Breast epithelium (tissue), 4 donors: ENCODE measurements at places on chromosomes 12 and 14.

- DNase-seq: no peak
Observed at GRCh38 chr14:71011479-71011878, 104.2 kb downstream of the PCNX1 start.

GRCh38 chr12:123099560-123100192 is 51.2 kb downstream of the PITPNM2 start:
- DNase-seq: no peak

DNA sequence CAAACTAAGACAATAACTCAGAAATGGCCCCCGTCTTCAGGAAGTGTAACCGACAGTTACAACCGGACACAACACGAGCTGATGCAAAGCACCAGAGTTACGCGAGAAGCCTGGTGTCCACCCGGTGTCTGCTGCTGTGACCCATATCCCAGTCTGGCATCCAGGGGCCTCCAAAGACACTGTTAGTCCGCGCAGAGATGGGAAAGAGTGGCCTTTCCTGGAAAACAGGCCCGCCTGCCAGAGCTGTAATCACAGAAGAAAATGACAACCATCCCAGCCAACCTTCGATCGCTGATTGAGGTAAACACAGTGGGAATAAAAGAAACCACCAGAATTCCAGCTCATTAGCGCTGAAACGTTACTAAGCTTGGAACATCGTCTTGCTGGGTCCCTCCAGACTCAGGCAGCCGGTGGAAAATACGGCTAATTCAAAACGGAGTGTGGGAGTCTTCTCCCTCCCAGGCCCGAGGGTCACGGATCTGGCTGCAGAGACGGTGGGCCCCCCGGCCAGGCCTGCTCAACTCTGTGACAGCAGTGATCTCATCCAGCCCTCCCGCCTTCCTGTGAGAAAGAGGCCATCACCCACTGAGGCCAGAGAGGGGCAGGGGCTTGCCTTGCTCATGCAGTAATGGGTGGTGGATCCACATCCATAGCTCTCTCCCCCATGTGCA is 273.9 kb upstream of the RTL1 start:
- no peak for DNase-seq

- no peak for DNase-seq
Observed at GRCh38 chr12:42372154-42372791, 46.3 kb downstream of the PPHLN1 start.

- no peak for DNase-seq
Observed at GRCh38 chr12:57223191-57224165, 6.0 kb upstream of the SHMT2 start.

DNA sequence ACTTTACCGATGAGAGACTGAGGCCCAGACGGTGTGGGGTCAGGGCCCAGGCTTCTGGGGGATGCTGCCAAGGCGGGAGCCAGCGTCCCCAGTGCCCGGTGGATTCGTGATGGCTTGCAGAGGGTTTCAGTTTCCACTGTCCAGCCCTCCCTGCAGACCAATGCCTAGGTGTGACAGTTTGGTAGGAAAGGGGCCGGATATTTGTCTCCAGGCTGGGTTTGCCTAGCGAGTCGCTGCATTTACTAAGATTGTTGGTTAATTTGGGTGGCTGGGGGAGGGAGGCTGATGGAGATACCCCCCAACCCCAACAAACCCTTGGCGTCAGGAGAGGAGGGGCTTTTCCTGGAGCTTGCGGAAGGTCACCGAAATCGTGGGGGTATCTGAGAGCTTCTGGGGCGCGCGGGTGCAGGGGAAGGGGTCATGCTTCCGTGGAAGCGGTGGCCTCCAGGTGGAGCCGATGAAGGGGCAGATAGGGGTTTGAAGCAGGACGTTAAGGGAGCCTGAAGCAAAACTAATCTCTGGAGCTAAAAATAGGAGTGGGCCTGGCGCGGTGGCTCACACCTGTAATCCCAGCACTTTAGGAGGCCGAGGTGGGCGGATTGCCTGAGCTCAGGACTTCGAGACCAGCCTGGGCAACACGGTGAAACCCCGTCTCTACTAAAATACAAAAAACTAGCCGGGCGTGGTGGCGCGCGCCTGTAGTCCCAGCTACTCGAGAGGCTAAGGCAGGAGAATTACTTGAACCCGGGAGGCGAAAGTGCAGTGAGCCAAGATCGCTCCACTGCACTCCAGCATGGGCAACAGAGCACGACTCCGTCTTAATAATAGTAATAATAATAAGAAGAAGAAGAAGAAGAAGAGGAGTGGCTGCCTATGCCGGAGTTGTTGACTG is 1.1 kb upstream of the CDC42BPB start:
- no peak for DNase-seq

GRCh38 chr12:25585662-25586061 is 32.6 kb upstream of the LMNTD1 start:
- no peak for DNase-seq

DNA sequence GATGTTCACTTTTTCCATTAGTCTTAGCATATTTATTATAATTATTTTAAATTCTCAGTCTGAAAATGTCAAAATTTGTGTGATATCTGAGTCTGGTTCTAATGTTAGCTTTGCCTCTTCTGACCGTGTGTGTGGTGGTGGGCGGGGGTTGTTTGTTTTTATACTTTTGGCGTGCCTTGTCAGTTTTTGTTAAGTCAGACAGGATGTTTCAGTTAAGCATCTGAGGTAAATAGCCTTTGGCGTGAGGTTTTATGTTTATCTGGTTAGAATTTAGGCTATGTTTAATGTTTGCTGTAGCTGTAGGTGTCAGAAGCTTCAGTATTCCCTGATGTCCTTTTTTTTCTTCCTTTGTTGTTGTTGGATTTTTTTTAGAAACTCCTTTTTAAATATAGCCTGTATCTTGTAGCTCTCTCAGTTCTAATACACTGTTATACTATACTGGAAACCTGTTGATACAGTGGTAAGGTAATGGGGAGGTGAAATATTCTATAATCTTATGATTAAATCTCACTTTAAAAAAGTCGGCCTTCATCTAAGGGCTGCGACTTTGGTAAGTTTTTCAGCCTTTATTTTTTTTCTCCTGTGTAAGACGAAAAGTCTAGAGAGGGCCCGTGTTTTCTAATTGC is 111.6 kb downstream of the SCAF11 start:
- DNase-seq: no peak

DNA sequence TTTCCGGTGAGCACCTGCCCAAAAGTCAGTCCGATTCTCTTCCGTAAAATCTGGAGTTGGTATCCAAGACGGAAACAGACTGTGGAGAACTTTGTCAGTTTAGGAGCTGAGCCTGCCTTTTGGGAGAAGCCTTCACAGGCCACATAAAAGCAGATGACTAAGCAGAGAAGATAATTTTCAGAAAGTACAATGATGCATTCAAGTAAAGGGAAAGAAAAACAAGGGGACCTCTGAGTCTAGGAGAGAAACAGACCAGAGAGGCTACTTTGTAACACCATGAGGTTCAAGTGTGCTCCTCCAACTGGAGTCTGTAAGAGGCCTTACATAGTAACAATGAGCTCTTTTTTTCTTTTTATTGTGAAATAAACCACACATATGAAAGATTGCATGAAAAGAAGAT is 21.1 kb downstream of the TMED8 start:
- DNase-seq: no peak
